ENCODE measurements at places on chromosomes 7 and 10. TPM values are rescaled to one million over a fixed set of nuclear protein-coding genes. Genes with fewer than 3 reads are reported as not detected.

Gene AKR1B15
- not detected for total RNA-seq

DNA sequence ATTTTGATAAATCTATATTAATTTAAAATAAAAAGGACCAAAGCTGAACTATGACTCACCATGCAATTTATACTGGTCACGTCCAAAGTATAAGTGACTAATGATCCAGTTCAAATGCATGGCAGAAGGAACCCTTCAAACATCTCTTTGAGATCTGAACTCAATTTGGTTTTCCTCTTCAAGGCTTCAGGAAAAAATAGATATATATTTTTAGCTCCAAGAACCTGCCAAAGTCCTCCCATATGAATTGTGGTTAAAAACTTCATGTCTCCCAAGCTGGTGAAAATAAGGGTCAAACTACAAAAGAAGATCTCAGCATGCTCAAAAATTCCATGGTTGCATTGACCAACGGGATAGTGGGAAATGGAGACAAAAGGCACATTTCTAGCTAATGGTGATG lies 34.6 kb upstream of the PDE1C start:
- DNase-seq: no peak

Gene EPHA1
- 2.4 TPM for total RNA-seq

Gene GCK
- 1.2 TPM for total RNA-seq

- peak; percentile 82 for DNase-seq
Measured at GRCh38 chr10:79400146-79401004, 45.0 kb downstream of the ZCCHC24 start.

Gene TFPI2
- total RNA-seq: 0.82 TPM

Gene MMD2
- not detected for total RNA-seq

- no peak for DNase-seq
Measured at GRCh38 chr7:102890292-102890970, 22.4 kb upstream of the LRRC17 start.

DNA sequence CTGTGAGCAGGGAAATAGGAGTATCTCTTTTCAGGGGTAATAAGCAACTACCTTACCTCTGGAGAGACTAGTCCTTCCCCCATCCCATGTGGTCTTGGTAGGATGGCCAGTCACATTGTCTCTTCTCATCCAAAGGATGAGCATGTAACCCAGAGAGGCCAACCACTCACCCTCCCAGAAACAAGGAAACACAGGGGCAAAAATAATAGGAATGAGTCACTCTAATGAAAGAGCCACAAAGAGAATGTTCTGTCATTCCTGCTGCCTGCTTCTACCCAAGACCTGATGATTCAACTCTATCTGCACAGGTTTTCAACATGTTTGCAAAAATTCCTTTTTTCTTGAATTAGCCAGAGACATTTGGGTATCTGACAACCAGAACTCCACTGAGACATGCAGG lies 99.3 kb upstream of the NFE2L3 start:
- DNase-seq: no peak

GRCh38 chr7:47577321-47577919 lies 4.5 kb downstream of the TNS3 start:
- DNase-seq: no peak

DNA sequence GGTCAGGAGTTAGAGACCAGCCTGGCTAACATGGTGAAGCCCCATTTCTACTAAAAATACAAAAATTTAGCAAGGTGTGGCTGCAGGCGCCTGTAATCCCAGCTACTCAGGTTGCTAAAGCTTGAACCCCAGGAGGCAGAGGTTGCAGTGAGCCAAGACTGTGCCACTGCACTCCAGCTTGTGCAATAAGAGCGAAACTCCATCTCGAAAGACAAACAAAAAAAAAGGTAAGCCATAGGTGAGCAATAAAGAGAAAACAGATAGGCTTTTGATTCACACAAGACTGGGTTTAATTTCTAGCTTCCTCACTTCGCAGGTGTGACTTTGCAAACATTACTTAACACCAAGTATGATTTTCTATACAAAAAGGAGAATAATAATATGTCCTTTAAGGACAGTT lies 72.3 kb upstream of the ACBD5 start:
- no peak for DNase-seq

- no peak for DNase-seq
Measured at GRCh38 chr10:61897671-61898434, 3.6 kb upstream of the ARID5B start.

Gene WIPF3
- not detected for total RNA-seq

DNA sequence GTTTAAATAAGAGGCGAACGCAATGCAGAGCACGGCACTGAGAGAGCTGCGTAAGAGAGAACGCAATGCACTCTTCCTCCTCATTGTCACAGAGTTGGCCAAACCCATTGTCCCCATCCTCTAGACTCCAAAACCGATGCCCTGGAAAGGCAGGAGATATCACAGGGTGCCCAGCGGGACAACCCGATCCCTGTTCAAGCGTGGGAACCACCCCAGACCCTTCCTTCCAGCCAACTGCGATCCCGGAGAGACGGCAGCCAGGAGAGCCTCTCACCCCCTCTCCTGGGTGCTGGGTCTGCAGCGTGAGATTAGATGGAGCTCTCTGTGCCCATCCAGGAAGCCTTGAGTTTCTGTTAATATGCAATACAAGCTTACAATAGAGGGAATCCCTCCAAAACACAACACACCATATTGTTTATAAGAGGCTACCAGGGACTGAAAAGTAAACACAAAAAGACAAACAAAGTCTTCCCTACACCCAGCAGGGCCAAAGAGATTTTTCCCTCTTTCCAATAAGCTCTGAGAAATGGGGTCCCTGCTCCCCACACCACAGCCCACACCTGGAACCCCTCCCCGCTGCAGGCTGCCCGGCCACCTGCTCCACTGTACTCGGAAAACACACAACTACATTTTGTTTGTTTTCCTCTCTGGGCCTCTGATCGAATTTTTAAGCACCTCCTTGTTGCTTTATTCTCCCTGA lies 187.6 kb downstream of the ADARB2 start:
- DNase-seq: no peak

Gene AGAP5
- 5.5 TPM for total RNA-seq

Gene ADAM12
- 0.32 TPM for total RNA-seq

DNA sequence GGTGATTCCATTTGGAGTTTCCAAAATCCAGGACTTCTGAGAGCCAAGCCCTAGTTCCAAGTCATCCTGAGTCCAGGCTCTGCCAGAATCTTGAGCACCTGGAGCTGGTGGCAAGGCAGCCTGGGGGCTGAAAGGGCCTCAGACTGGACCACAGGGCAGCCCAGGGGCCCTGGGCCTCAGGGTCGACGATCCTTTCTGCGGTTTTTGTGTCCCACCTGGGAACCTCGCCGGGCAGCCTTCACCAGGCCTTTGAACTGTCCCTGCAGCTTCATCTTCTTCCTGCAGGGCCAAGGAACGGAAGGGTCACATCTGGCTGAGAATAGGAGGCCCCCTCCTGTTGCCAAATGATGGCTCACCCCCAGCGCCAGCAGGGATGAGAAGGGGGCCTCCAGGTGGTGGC lies 22.4 kb upstream of the FRAT2 start:
- DNase-seq: no peak

- no peak for DNase-seq
Measured at GRCh38 chr7:94632338-94633013, 23.5 kb downstream of the SGCE start.

Gene CLDN4
- total RNA-seq: 0.57 TPM

GRCh38 chr7:102891693-102892261 lies 21.0 kb upstream of the LRRC17 start:
- DNase-seq: no peak

GRCh38 chr10:71868192-71868697 lies 17.2 kb upstream of the PSAP start:
- DNase-seq: no peak

Gene CLRN3
- total RNA-seq: not detected

- no peak for DNase-seq
Measured at GRCh38 chr10:78384049-78384431, 350.4 kb downstream of the RPS24 start.

Gene GPRIN2
- not detected for total RNA-seq

DNA sequence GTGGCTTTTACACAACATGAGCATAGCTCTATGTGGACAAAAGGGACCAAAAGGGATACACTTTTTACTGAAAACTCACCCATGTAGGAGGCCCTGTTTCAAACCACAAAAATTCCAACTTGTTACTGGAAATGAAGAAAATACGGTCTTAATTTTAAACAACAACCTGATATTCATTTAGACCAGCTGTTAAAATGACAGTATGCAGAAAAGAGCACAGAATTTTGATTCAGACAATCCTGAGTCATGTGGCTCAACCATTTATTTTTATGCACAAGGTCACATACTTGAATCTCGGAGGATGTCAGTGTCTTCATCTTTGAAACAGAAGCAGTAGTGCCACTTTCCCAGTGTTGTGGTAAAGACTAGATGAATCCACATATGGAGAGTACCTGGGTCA lies 426.5 kb upstream of the NFE2L3 start:
- DNase-seq: no peak

GRCh38 chr7:138359870-138360559 lies 100.0 kb upstream of the TRIM24 start:
- DNase-seq: no peak

Gene TAS2R41
- not detected for total RNA-seq

DNA sequence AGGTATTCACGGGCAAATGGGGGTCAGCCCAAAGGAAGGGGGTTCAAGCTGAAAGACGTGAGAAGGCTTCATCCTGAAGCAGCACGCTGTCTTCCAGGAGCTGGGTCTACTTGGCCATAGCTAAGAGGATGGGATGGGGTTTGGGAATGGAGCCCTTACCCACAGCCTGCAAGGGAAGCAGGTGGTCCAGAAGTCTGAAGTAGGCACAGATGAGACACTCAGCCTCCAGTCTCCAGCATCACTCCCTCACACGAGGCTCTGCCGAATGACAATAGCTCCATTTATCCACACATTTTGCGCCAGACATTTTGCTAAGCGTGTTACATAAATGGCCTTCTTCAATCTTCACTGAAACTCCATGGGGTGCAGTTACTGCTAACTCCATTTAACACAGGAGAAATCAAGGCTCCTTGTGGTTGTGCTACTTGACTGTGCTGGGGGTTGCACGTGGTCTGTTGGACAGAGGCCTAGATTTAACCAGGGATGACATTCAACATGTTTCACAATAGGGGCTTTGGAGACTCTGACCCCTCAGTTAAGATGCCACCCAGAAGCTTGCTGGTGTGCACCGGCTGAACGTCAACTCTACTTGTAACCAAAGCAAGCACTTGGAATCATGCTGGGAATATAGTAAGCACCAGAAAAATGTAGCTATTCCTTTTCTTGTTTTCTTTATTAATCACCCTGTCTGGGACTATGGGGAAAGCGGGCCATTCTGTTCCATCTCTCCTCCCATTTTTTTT lies 85.3 kb downstream of the FAM241B start:
- no peak for DNase-seq

Gene RAPGEF5
- 0.23 TPM for total RNA-seq

Gene PNLIPRP1
- not detected for total RNA-seq

Gene HELLS
- total RNA-seq: 144 TPM

DNA sequence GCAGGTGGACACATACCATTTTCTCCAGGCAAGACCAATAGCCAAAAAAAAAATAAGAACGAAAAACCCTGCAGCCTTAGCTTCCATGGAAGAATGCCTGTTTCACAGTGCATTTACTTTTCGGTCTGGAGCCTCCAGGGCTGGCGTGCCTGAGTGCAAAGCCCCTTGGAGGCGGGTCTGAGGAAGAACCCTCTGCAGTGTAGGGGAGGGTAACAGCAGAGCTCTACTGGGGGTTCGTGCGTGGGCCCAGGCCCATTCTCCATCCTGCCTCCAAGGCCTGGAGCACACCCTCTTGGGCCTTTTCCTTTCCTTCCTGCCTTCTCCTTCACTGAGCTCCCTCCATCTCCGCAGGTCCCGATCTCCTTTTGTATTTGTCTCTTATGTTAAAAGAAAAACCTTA lies 172.3 kb upstream of the GLI3 start:
- DNase-seq: no peak

Gene SFRP5
- total RNA-seq: not detected

Gene C10orf71
- total RNA-seq: not detected

- no peak for DNase-seq
Measured at GRCh38 chr10:80253266-80253962, 36.0 kb downstream of the MAT1A start.

GRCh38 chr7:37353949-37354655 lies 94.6 kb downstream of the ELMO1 start:
- no peak for DNase-seq

GRCh38 chr7:5546626-5547025 lies 123.0 kb upstream of the TNRC18 start:
- DNase-seq: no peak

- DNase-seq: peak; percentile 57
Measured at GRCh38 chr7:50092579-50093491, at the start of gene ZPBP. TSS of gene ZPBP (minus strand) at chr7:50093246. CDS start at chr7:50093194, 52 bp downstream.

DNA sequence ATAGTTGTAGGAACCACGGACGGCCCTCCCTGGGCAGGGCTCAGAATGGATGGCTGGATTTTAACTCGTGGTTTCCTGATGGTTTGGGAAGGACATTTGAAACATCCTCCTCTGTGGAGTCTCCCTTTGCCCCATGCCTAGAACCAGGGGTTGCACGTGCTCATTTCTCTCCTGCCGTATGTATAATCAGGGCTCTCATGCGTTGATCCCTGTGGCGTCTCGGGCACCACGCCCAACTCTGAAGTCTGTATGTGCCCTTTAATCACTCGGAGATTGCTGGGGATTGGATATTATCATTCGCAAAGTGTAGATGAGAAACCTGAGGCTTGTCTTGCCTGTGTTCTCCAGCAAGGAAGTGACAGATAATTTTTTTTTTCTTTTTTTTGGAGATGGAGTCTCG lies 257.1 kb downstream of the CAMK1D start:
- DNase-seq: no peak

Gene LRGUK
- total RNA-seq: 0.41 TPM

Gene KLF14
- not detected for total RNA-seq

GRCh38 chr10:34092891-34093290 lies 722.2 kb downstream of the PARD3 start:
- DNase-seq: no peak

Gene MARVELD1
- 0.57 TPM for total RNA-seq

DNA sequence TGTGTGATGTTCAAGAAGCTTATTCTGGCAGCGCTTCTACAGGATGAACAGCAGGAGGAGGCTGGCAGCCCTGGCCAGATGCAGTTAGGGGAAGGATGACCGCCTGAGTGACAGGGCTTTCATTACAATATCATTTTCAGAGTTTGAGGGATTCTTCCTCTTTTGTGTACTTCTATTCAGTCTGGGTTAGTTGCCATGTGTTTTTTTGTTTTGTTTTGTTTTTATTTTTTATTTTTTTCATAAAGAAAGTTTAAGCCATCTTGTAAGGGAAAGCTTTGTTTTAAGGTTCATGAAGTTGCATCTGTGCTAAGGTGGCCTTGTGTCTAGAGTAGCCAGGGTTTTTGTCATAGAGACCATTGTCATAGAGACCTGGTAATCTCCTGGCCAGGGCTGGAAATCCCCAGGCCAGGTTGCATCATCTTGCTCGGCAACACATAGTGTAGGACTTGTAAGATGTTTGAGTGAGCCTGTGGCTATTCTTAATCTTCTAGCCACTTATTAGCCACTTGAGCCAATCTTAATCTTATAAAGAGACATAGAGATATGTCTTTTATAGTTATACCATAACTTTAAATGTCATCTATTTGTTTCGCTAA lies 230.5 kb upstream of the TMEM229A start:
- no peak for DNase-seq

Gene SFTPA1
- not detected for total RNA-seq

DNA sequence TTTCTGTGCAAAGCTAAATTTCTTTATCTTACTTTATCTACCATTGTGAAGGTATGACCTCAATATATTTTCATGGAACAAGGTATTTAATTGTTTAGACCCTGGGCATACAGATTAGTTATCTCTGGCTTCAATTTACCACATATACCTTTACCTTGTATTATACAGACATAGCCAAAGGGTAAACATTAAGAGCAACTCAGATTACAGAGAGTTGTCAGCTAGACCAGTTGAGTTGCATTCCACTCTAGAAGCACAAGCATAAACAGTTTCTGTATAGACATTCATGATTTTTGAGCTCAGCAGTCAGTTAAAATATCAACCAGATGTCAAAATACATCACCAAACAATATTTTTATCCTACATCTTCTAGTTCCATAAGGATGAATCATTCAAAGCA lies 857.3 kb upstream of the ZWINT start:
- no peak for DNase-seq
